ENCODE measurements at places on chromosomes 1 and 21.

- H3K27ac ChIP-seq: no peak overlapping the region
- H3K4me3 ChIP-seq: no peak overlapping the region
- H3K4me1 ChIP-seq: no peaks in the 10 kb centered on the region
- DNase-seq: no peak
- H3K36me3 ChIP-seq: no peaks in the 10 kb centered on the region
These were observed 126.7 kb downstream of the GDAP2 start for GRCh38 chr1:117802531-117803257.

DNA sequence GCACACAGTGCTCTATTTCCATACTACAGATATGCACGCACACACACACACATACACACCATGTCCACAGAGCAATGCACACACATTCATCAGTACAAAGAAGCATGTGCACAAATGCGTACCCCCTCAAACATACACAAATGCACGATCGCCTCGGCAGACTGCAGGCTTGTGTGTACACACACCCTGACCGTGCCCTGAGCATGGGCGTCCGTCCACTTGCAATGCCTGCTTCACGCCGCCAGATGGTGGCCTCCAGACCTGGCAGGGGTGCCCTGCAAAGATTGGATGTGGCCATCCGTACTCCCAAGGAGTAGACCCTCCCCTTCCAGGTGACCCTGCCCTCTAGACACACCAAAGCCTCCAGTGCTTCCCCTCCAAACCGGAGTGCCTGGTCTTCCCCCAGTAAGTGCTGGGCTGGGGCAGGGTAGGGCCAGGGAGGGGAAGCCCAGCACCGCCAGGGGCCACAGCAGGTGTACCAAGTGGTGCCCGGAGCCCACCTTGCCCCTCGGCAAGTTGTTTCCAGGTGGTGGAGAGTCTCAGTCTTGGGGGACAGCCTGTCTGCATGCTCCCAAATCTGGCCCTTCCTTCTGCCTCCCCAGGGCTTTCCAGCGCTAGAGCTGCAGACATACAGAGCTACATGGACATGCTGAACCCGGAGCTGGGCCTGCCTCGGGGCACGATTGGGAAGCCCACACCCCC is 20.6 kb downstream of the ESPN start:
- H3K36me3 ChIP-seq: no peaks in the 10 kb centered on the region
- H3K27ac ChIP-seq: no peak overlapping the region
- peaks cover 55% of the 10 kb centered on the region for H3K27me3 ChIP-seq
- H3K4me1 ChIP-seq: peaks cover 51% of the 10 kb centered on the region

- H3K27ac ChIP-seq: no peak overlapping the region
- DNase-seq: no peak
- H3K4me1 ChIP-seq: no peaks in the 10 kb centered on the region
These were observed 40.0 kb downstream of the GADD45A start for GRCh38 chr1:67724928-67725560.

DNA sequence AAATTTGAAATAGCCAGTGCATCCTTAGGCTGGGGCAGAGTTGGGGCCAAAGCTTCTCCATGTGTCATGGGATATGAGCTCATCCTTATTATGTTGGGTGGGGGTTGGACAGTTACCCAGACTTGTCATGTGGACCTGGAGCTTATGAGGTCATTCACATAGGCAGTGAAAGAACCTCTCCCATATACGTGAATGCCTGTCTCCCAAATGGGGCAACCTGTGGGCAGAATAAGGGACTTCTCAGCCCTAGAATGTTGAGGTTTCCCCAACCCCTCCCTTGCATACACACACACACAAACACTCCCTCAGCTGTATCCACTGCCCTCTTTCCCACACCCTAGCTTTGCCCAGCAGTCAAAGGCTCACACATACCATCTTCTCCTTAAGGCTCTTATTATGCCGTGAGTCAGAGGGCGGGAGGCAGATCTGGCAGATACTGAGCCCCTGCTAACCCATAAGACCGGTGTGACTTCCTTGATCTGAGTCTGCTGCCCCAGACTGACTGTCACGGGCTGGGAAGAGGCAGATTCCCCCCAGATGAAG is 2.3 kb upstream of the IVL start:
- no peak overlapping the region for H3K4me3 ChIP-seq
- no peaks in the 10 kb centered on the region for H3K36me3 ChIP-seq
- no peak for DNase-seq
- no peaks in the 10 kb centered on the region for H3K4me1 ChIP-seq

- H3K36me3 ChIP-seq: no peaks in the 10 kb centered on the region
- no peak overlapping the region for H3K27ac ChIP-seq
- DNase-seq: no peak
- peaks cover 8% of the 10 kb centered on the region for H3K4me1 ChIP-seq
These were observed 5.0 kb upstream of the SRSF4 start for GRCh38 chr1:29186707-29187106.

- peaks cover 19% of the 10 kb centered on the region for H3K4me1 ChIP-seq
- no peaks in the 10 kb centered on the region for H3K27me3 ChIP-seq
- no peak overlapping the region for H3K27ac ChIP-seq
- H3K4me3 ChIP-seq: no peak overlapping the region
These were observed 99.5 kb downstream of the CASZ1 start for GRCh38 chr1:10696977-10697376.

DNA sequence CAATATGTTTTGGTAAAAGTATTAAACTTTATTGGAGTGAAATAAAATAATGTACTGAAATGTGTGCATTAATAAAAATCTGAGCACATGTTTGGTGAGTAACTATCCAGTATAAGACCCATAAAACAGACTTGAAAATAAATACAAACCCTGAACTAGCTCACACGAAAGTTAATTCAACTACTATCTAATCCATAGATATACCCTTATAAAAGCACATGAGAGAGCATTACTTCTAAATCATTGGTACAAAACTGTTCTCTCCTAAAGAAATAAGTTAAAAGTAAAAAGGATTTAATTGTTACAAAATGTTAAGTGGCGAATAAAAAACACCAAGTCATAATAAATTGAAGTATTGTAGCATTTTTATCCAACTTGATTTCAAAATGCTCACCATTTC is 295.6 kb downstream of the PTPRC start:
- H3K4me1 ChIP-seq: peaks cover 13% of the 10 kb centered on the region
- H3K27me3 ChIP-seq: no peaks in the 10 kb centered on the region
- peak overlapping the region; percentile 69 for H3K4me3 ChIP-seq
- no peak for DNase-seq
- peak overlapping the region; percentile 33 for H3K27ac ChIP-seq

- no peaks in the 10 kb centered on the region for H3K36me3 ChIP-seq
- peaks cover 32% of the 10 kb centered on the region for H3K27me3 ChIP-seq
- no peak for DNase-seq
These were observed 69.7 kb upstream of the WNT4 start for GRCh38 chr1:22212400-22213233.

- H3K27me3 ChIP-seq: no peaks in the 10 kb centered on the region
- DNase-seq: no peak
- H3K36me3 ChIP-seq: no peaks in the 10 kb centered on the region
- no peak overlapping the region for H3K27ac ChIP-seq
These were observed 74.1 kb upstream of the IRF2BP2 start for GRCh38 chr1:234683861-234684632.

DNA sequence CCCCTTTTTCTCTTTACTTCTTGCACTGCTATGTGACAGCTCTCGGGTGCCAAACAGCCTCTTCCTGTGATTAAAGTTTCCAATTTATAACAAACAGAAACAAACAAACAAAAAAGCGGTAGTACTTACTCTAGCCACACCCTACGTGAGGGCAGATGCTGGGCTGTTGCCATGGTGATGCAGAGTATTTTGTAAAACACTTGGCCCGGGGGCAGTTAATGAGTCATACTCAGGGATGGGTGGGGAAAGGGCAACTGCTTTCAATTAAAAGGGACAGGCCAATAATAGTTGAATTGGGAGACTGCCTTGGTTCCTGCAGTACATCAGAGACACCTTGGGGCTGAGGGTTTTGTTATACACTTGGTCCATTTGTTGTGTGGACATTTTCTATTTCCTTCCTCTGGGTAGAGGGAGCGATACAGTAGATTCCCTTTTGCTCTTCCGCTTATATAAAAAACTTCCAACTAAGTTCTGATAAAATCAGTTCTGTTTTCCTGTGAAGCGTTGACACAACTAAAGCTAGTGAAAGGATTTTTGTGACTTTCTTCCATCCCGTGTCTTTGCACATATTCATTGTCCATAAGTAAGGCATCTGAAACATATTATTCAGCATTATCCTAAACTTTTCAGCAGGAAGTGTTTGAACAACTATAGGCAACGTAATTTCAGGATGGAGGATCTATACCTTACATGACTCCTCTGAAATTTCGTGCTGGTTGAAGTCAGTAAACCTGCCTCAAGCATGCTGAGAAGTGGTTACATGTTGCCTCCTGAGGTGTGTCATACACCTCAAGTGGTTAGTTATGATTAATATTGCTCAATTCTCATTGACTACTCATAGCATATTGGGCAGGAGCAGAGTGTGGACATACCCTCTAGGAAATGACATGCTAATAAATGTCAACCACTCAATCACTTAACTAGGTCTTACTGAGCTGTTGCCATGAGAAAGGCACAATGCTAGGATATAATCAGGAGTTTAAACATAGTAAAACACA is 36.7 kb upstream of the THEM4 start:
- peak overlapping the region; percentile 49 for H3K27ac ChIP-seq
- peak; percentile 95 for DNase-seq
- H3K27me3 ChIP-seq: no peaks in the 10 kb centered on the region

- peaks cover 5% of the 10 kb centered on the region for H3K27me3 ChIP-seq
- no peak overlapping the region for H3K27ac ChIP-seq
- H3K36me3 ChIP-seq: no peaks in the 10 kb centered on the region
- DNase-seq: peak; percentile 73
- no peak overlapping the region for H3K4me3 ChIP-seq
- no peaks in the 10 kb centered on the region for H3K4me1 ChIP-seq
These were observed 97.4 kb upstream of the KCNJ15 start for GRCh38 chr21:38159355-38159754.

DNA sequence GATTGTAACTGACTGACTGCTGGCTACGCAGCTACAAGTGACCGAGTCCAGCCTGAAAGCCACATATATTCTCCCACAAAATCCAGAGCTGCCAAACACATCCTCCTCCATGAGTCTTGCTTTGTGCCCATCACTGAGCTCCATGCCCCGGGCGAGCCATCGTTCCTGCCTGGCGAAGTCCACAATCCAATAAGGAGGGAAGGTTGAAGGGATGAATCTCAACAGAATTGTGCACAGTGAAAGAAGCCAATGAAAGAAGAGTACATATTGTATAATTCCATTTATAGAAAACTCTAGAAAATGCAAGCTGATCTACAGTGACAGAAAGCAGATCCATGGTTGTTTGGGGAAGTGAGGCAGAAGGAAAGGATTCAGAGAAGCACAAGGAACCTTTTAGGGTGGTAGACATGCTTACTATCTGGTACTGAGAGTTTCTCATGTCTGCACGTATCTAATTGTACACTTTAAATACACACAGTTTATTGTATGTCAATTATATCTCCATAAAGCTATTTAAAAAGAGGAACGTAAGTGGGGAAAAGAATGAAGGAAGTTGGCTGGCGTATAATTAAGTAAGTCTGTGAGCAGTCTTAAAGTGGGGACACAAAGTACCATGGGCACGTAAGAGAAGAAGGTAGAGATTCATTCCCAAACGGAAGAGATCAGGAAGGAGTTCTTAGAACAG is 115.9 kb upstream of the JUN start:
- peaks cover 33% of the 10 kb centered on the region for H3K4me1 ChIP-seq
- H3K27me3 ChIP-seq: no peaks in the 10 kb centered on the region
- no peak for DNase-seq

- DNase-seq: no peak
These were observed 85.2 kb upstream of the ACTL8 start for GRCh38 chr1:17669866-17670451.

- H3K27me3 ChIP-seq: peaks cover 30% of the 10 kb centered on the region
- H3K27ac ChIP-seq: no peak overlapping the region
- H3K4me3 ChIP-seq: no peak overlapping the region
- H3K36me3 ChIP-seq: no peaks in the 10 kb centered on the region
- no peaks in the 10 kb centered on the region for H3K4me1 ChIP-seq
These were observed 6.7 kb downstream of the MYCL start for GRCh38 chr1:39894884-39895495.

- peaks cover 9% of the 10 kb centered on the region for H3K27me3 ChIP-seq
- H3K27ac ChIP-seq: no peak overlapping the region
- no peak overlapping the region for H3K4me3 ChIP-seq
- H3K4me1 ChIP-seq: no peaks in the 10 kb centered on the region
These were observed 119.7 kb downstream of the PROX1 start for GRCh38 chr1:214107322-214108096.

DNA sequence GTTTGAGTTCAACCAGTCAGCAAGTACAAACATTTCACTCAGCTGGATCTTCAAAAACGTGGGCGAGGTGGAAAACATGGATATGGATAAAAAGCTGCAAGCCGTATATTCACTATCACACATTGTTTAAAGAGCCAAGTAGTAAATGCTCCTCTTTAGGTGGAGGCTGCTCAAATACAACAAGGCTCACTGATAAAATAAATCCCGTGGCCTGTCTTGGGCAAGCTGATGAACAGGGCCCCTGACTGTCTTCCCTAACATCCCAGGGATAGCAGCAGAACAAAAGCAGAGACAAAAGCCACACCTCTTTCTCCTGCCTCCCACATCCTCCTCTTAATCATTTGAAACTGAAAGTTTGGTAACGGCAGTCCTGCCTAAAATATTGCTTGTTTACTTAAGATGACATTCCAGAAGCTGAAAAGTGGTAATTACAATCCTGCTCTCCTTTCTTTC is 357.7 kb downstream of the TTLL7 start:
- no peaks in the 10 kb centered on the region for H3K27me3 ChIP-seq
- H3K36me3 ChIP-seq: no peaks in the 10 kb centered on the region
- no peak overlapping the region for H3K4me3 ChIP-seq
- no peak for DNase-seq

DNA sequence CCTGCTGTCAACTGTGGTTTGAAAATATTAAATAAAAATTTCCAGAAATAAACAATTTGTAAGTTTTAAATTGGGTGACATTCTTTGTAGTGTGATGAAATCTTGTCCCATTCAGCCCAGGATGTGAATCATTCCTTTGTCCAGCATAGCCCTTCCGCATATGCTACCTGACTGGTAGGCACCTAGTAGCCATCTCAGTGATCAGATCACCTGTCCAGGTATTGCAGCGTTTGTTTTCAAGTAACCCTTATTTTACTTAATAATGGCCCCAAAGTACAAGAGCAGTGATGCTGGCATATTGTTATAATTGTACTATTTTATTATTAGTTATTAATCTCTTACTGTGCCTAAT is 351.6 kb upstream of the B3GALT2 start:
- no peaks in the 10 kb centered on the region for H3K36me3 ChIP-seq
- peak overlapping the region; percentile 20 for H3K4me3 ChIP-seq
- no peaks in the 10 kb centered on the region for H3K27me3 ChIP-seq
- H3K4me1 ChIP-seq: peaks cover 24% of the 10 kb centered on the region
- DNase-seq: no peak

- no peak overlapping the region for H3K27ac ChIP-seq
- no peaks in the 10 kb centered on the region for H3K27me3 ChIP-seq
- no peak for DNase-seq
These were observed 13.1 kb downstream of the IQGAP3 start for GRCh38 chr1:156559086-156559796.

DNA sequence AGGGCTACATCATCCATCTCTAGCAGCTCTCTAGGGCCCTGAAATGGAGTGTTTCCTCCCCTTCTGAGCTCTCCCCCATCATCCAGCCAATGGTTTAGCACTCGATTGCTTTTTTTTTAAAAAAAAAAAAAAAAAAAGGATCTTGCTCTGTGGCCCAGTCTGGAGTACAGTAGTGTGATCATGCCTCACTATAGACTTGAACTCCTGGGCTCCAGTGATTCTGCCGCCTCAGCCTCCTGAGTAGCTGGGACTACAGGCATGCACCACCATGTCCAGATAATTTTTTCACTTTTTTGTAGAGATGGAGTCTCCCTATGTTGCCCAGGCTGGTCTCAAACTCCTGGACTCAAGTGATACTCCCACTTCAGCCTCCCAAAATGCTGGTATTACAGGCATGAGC is 12.1 kb upstream of the ITPKB start:
- DNase-seq: no peak
- no peak overlapping the region for H3K4me3 ChIP-seq
- no peak overlapping the region for H3K27ac ChIP-seq
